ENCODE measurements at places on chromosomes 5 and 9.

DNA sequence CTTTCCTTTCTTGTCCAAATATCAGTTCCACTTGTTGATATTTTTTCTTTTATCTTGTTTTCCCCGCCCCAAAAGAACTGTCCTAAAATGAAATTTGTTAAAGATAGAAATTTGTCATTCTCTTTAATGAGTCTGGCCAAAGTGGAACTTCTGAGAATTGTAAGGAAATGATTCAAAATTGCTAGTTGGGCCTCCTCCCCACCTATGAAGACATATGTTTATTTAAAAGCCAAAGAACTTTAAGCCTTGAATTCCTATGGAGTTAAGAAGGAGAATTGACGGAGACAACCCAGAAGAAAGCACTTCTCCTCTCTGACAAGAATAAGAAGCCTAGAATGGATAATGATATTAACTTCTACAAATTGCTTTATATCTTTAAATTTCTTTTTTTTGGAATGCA lies 59.1 kb upstream of the ALDH1A1 start:
- DNase-seq = no peak

DNA sequence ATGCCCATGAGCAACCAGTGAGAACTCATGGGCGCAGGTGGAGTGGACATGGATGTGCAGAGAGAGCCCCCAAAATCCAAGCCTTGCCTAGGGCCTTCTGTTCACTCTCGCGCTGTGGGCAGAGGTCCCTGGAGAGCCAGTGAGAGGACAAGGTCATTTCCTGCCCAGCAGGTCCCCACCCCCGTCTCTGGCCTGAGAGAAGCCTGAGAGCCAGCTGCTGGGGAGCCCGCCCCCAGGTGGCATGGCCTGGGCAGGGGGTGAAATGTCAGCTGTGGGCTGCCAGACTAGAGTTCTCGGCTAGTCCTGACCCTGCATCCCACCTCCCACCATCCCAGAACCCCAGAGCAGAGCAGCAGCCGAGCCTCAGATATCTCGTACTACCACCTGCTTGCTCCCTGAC lies 85.3 kb downstream of the BARX1 start:
- no peak for DNase-seq

GRCh38 chr9:108569624-108570023 lies 286.2 kb downstream of the ACTL7B start:
- no peak for DNase-seq

DNA sequence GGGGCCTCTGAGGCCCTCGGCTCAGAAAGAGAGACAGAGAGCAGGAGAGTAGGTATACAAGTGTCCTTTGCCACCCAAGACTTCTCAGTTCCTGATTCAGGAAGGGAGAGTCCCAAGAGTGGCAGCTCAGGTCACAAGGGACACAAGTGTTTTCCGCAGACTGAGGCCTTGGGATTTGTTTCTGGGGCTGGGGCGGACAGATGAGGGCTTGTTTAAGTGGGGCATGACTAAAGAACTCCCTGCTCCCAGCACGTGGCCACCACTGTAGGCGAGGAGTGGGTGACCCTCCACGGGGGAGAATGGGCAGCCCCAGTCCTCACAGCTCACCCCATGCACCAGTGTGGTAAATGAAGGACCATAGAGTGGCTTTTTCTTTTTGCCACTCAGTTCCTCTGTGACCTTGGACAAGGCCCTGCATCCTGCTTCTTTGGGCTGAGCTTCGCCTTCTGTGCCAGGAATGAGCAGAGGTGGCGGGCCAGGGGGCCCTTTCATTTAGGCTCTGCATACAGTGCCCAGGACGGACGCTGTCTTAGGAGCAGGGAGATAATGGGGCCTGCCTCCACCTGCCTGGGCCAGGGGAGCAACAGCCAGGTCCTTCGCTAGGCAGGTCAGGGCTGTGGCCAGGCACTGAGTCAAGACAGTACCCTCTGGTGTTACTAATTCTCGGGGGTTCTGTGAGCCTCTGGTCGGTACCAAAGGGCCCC lies 50.8 kb downstream of the AMBP start:
- no peak for DNase-seq

DNA sequence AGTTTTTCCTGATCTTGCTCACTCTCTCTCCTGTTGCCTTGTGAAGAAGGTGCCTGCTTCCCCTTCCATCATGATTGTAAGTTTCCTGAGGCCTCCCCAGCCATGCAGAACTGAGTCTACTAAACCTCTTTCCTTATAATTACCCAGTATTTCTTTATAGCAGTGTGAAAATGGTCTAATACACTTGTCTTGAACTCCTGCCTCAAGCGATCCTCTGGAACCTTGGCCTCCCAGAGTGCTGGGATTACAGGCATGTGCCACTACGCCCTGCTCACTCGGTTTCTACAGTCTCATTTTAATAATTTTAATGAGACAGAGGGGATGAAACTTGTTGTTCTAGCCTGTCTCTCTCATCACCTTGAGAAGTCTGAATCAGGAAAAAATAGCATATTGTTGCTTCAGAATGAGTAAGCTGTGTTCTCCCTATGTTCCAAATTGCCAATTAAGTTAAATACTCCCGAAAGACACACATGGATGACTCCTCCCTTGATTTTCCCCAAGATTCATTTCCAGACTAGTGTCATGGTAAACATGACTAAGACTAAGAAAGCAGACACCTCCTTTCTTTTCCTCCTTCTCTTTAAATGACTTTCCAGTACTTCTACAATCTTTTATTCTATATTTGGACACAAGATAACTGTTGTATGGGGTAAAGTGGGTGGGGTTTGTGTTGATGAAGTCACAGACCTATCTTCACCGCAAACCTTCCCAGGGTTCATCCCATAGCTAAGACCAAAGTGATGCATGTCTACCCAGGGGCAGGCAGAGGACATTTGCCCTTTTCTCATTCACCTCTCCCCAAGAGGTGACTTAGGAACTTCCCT lies 7.8 kb upstream of the DNAJC18 start:
- no peak for DNase-seq

DNA sequence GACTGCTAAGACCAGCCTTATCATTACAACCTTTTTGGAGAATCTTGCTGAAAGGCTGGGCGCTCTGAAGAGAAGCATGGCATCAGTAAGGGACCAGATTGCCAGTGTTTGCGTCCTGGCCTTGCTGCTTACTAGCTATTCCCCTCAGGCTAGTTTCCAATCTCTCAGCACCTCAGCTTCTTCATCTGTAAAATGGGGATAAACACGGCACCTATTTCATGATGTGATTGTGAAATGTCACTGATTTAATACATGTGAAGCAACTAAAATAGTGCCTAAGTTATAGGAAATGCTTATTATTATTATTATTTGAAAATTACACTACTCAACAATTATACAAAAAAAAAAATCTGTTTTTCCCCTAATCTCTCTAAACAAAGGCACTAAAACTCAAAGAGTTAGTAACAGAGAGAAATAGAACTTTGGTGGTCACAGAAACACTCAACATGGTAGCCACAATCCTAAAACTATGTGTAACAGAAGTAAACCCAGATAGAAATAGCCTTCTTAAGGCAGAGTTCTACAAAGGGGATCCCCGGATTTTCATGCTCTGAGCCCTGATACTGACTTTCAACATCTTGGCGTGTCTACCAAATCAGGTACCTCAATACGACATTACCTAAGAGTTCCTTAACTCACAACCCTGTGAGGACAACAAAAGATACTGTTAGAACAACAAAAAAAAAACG lies 62.0 kb downstream of the ENC1 start:
- no peak for DNase-seq

GRCh38 chr5:17203329-17204132 lies 13.9 kb upstream of the BASP1 start:
- DNase-seq = no peak

DNA sequence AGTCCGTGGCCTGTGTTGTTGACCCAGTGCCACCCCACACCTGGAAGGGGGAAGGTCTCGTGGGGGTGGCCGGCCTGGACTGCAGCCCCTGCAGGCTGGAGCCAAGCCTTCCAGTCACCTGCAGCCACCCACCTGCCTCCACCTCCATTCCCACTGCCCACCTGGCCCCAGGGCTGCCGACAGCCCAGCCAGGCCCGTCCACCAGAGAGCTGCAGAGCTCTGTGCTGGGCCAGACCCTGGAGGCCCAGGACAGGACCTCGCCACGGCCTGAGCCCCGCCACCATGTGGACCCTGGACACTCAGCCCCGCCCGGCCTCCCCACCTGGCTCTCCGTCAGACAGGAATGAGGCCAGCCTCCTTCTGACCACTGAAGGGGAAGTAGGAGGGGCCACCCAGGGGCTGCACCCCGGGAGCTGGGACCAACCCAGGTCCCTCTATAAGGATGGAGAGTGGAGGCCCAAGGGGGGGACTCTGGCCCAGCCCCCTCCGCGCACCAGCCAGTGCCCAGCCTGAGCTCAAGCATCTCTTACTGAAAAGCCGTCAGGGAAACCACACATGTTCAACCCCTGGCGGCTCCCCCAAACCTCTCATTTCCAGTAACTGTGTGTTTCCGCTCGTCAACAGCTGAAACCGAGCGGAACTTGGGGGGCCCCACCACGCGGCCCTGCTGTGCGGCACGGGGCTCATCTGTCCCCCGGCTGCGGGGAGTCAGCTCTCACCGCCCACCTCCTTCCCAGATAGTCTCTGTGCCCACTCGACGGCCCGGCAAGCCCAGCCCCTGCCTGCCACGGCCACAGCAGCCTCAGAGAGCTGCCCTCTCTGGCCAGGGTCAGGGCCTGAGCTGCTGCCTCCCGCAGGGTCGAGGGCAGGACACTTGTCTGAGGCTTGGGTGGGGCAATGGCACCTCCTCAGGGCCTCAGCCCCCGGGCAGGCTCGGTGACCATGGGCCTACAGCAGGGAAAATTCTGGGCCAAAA lies 12.8 kb downstream of the NOTCH1 start:
- DNase-seq = peak; percentile 58

DNA sequence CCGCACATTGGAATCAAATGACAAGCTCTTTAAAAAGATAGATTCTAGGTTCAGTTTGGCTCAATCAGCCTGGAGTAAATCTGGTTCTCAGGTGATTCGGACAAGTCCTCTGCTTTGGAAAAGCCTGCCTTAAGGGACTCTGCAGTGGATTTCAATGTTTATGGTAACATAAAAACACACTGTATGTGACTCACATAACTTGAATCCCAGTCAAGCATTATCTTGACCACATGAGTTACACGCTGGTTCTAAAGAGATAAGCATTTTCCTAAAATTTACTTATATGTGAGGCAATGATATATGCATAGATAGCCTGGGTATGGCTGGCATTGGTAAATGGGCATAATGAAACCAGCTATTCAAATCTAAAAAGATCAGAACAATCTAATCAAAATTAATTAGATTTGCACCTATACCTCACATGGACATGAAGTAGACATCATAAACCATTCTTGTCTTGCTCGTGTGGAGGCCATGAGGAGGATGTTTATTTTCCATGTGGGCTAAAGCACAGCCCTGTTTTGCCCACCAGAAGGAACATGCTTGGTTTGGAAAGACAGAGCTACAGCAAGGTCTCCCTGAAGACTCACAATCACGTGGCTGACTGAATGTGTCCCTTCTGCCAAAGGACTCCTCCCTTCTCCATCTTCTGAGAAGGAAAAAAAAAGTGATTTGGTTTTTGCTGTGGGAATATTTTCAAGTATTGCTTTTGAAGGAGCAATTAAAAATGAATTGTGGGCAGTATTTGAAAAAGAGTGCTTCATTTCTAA lies 351.7 kb downstream of the DIRAS2 start:
- DNase-seq = no peak

- DNase-seq = no peak
Measured at GRCh38 chr5:90689064-90689463, 130.5 kb downstream of the ADGRV1 start.

DNA sequence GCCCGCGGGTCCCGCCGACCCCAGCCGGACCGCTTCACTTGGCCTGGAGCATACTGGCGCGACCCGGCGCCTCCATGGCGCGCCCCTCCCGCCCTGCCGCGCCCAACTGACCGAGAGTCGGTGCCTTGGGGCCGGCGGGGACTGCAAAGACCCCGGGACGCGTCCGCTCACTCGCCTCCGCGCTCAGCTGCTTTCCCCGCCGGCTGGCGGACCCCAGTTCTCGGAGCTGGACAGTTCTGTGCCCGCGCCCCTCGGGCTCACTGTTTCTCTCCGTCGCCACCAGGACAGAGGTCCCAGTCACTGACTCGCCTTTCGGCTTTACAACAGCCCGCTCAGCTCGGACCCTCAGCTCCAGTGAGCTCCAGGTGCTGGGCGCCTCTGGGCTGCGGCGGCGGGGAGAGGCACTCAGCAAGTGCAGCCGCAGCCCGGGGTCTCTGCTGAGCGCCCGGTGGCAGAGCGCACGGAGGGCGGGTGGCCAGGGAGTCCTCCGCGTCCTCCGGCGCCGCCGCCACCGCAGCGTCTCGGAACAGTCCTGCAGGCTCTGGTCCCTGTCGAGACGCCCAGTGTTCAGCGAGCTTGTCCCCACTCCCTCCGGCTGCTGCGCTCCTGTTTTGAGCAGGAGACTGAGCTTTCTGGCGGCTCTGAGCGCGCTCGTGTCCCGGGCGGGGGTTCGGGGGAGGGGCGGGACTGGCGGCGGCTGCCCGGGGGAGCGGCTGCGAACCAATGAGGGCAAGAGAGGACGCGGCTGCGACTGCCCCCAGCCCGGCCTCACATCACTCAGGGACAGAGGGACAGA lies at the start of gene SMIM32:
Gene SMIM32, minus strand, starts transcription at position 637 of the 796 bp plus-strand sequence. CDS start 638 bp downstream, outside the sequence.
- DNase-seq = no peak

- DNase-seq = no peak
Measured at GRCh38 chr5:173888473-173889131, 453 bp downstream of the CPEB4 start.

DNA sequence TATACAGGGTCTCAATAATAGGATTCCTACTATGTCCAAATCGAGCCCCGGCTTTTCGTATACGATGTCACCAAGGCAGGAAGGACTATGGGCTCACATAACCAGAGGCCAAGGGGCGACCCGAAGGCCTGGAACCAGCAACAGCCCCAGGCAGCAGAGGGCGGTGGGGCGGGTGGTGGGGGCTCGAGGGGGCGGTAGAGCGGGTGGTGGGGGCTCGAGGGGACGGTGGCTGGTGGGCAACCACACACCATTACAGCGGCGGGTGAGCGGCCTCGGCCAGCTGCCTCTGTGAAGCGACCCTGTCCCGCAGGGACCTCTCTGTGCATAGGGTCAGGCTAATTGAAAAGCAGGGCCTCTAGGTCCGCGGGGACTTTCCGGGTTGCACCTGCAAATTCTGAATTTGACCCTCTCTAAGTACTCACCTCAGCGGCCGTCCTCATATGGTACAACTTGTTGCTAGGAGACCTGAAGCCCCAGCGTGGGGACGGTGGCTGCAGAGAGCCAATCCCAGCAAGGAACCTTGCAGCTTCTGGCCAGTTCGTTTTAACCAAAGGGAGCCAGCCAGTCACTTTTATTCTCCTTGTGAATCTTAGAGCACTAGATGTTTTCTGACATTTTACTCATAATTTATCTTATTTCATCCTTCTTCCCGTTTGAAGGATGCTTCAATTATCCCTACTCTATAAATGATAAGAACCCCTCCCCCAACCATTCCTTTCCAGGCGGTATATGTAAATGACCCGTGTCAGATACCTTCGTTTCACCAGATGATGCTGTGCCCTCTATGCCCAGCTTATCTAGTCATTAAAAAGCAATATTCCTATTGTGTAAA lies at the start of gene NME5:
Gene NME5, minus strand, starts transcription at position 480 of the 832 bp plus-strand sequence. CDS start 648 bp downstream, outside the sequence.
- DNase-seq = no peak

DNA sequence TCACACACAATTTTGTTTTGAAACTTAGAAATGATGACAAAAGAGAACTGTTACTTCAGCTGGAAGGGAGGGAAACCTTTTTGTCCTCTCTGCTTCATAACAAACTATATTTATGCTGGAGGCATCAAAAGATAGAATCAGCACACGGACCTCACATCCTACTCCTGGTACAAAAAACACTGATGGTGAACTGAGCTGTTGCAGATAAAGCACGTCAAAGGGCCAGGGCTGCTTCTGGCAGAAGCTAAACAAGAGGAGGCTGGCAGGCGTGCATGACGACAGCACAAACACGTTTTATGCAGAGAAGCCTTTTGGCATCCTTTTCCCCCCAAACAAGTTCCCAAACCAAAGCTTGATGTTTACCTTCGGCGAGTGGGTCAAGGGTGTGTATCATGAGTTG lies 169.6 kb downstream of the SLC24A2 start:
- no peak for DNase-seq

All from stimulated activated CD4-positive, alpha-beta T cell treated with anti-CD3 and anti-CD28 coated beads, Interleukin-2, amount 100 ng/mL, for 4 hours (primary cell).